ENCODE measurements at places on chromosomes 3 and 15.

DNA sequence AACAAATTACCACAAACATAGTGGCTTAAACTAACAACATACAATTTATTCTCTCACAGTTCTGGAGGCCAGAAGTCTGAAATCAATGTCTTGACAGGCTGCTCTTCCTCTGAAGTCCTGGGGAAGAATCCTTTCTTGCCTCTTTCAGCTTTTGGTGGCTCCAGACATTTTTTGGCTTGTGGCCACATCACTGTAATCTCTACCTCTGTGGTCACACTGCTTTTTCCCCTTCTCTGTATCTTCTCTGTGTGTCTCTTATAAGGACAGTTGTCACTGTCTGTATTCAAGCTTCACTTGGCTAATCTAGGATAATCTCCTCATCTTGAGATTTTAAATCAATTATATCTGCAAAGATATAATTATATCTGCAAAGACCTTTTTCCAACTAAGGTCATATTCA, 80.3 kb upstream of the ABHD2 start:
- no peak overlapping the region for H3K27ac ChIP-seq
- peaks cover 8% of the 10 kb centered on the region for H3K27me3 ChIP-seq
- no peak overlapping the region for H3K4me3 ChIP-seq
- H3K36me3 ChIP-seq = no peaks in the 10 kb centered on the region
- H3K4me1 ChIP-seq = peaks cover 4% of the 10 kb centered on the region

DNA sequence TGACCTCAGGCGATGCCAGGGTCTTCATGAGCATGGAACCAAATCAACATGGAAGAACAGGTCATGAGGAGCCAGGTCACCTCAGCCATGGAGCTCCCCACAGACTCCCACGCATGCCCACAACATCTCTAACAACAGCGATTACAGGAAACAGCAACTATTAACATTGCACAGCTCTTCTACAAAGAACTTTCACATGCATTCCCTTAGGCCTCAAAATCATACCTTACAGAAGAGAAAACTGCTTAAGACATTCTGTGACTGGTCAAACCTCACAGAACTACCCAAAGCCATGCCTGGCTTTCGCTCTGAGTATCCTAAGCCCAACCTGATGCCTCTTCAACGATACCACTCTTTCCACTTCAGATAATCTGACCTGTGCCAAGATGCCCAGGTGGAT, 117.8 kb downstream of the OXNAD1 start:
- no peaks in the 10 kb centered on the region for H3K4me1 ChIP-seq
- H3K27me3 ChIP-seq = no peaks in the 10 kb centered on the region
- no peak overlapping the region for H3K27ac ChIP-seq
- no peaks in the 10 kb centered on the region for H3K36me3 ChIP-seq
- H3K4me3 ChIP-seq = no peak overlapping the region

GRCh38 chr3:17629400-17629799, 113.0 kb downstream of the TBC1D5 start:
- DNase-seq = no peak
- no peaks in the 10 kb centered on the region for H3K36me3 ChIP-seq
- H3K4me3 ChIP-seq = no peak overlapping the region
- no peak overlapping the region for H3K27ac ChIP-seq

GRCh38 chr3:96631050-96631449, 183.3 kb upstream of the EPHA6 start:
- H3K4me3 ChIP-seq = no peak overlapping the region
- H3K27ac ChIP-seq = no peak overlapping the region
- H3K4me1 ChIP-seq = no peaks in the 10 kb centered on the region
- H3K36me3 ChIP-seq = no peaks in the 10 kb centered on the region
- no peaks in the 10 kb centered on the region for H3K27me3 ChIP-seq
- no peak for DNase-seq

DNA sequence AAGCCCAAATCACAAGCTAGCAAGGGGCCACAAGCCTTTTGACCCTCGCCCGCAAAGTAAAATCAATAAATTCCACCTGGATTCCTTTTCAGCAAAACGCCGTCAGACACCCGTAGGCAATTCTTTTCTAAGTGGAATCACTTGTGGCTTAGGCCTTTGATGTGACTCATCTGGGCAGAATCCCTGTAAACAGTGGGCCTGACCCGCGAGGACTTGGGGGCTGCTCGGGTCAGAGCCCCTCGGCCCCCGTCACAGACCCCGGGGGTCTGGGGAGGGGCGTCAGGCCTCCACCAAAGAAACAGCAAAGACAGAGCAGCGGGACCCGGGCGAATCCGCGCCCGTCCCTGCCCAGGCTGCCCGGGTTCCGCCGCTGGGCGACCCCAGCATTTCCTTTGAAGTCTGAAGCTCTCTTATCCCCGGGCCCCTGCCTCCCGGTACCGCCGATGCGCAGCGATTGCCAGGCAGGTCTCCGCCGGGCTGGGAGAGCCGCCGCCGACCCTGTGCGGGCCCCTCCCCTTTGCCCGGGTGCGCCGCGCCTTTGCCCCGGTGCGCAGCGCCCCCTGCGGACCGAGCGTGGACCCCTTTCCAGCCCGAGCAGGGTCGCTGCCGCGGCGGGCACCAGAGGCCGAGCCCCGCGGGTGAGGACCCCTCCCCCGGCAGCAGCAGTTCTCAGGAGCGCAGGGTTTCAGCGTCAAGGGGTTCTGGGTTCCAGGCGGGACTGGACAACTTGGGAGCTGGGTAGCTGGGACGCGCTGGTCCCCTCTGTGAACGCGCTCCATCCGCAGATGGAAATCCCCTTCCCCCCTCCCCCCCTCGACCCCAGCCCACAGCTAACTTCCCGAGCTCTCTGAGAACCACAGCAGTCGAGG, 178.3 kb downstream of the UACA start:
- no peak overlapping the region for H3K27ac ChIP-seq
- peaks cover 6% of the 10 kb centered on the region for H3K4me1 ChIP-seq
- peaks cover 10% of the 10 kb centered on the region for H3K27me3 ChIP-seq
- no peaks in the 10 kb centered on the region for H3K36me3 ChIP-seq
- DNase-seq = peak; percentile 94

DNA sequence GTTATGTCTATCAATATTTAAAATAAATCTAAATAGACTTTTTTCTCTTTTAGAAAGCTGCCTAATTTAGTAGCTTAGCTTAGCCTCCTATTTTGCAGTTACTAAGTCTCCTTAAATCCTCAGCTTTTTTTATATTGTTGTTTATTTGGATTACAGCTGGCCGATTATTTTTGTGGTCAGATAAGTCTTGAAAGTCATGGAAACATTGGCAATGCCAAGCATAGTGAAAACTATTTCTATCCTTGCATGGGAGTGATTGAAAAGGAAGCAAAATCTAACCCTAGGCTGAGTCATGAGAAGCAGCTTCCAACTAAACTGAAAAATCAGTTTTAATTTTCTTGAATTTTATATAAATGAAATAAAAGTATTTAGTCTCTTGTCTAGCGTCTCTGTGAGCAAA, 1063.0 kb upstream of the GBE1 start:
- no peak overlapping the region for H3K4me3 ChIP-seq
- H3K27me3 ChIP-seq = no peaks in the 10 kb centered on the region
- H3K36me3 ChIP-seq = no peaks in the 10 kb centered on the region
- no peaks in the 10 kb centered on the region for H3K4me1 ChIP-seq
- no peak for DNase-seq
- H3K27ac ChIP-seq = no peak overlapping the region

- H3K27me3 ChIP-seq = no peaks in the 10 kb centered on the region
- H3K27ac ChIP-seq = no peak overlapping the region
- no peak for DNase-seq
- no peaks in the 10 kb centered on the region for H3K4me1 ChIP-seq
Measured at GRCh38 chr3:9028134-9028533, 64.9 kb upstream of the RAD18 start.

GRCh38 chr3:113377158-113377557, 64.1 kb downstream of the CFAP44 start:
- H3K36me3 ChIP-seq = no peaks in the 10 kb centered on the region
- no peaks in the 10 kb centered on the region for H3K4me1 ChIP-seq
- H3K27ac ChIP-seq = no peak overlapping the region

GRCh38 chr3:96039632-96040031, 774.8 kb upstream of the EPHA6 start:
- H3K27ac ChIP-seq = no peak overlapping the region
- no peaks in the 10 kb centered on the region for H3K4me1 ChIP-seq
- H3K36me3 ChIP-seq = no peaks in the 10 kb centered on the region
- no peak overlapping the region for H3K4me3 ChIP-seq
- no peaks in the 10 kb centered on the region for H3K27me3 ChIP-seq

DNA sequence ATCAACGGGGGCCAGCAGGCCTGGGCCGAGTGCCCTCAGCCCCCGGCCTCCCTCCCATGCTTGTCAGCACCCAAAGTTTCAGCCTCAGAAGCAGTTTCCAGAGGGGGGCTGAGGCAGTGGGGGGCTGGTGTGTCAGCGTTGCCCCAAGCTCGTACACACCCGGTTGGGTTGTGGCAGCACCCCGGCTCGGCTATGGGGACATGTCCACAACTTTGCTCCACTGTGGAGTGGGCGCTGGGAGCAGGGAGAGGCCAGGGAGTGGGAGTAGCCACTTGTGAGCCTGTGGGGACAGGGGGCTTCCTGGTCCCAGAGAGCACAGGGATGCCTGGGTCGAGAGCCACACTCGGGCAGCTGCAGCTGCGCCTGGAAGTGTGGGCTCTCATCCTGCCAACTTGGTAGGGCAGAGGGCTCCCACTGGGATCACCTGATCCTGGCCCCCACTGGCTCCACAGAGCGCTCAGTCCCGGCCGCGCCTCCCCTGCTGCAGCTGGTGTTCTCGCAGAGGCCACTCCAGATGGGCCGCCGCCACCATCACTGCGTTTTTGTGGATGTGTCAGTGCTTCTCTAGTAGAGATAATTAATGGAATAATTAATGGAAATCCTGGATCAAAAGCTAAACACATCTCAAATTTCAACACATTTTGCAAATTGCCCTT, 75.1 kb downstream of the NR1D2 start:
- no peak overlapping the region for H3K27ac ChIP-seq
- no peaks in the 10 kb centered on the region for H3K36me3 ChIP-seq
- no peaks in the 10 kb centered on the region for H3K4me1 ChIP-seq
- H3K27me3 ChIP-seq = no peaks in the 10 kb centered on the region

- H3K27ac ChIP-seq = no peak overlapping the region
- peaks cover 8% of the 10 kb centered on the region for H3K36me3 ChIP-seq
- no peaks in the 10 kb centered on the region for H3K27me3 ChIP-seq
- H3K4me1 ChIP-seq = no peaks in the 10 kb centered on the region
- no peak for DNase-seq
Measured at GRCh38 chr3:37562876-37563275, 298.8 kb upstream of the CTDSPL start.

GRCh38 chr3:2623436-2623835, 486.7 kb downstream of the IL5RA start:
- H3K36me3 ChIP-seq = no peaks in the 10 kb centered on the region
- no peak for DNase-seq
- H3K27me3 ChIP-seq = no peaks in the 10 kb centered on the region
- no peak overlapping the region for H3K4me3 ChIP-seq
- no peaks in the 10 kb centered on the region for H3K4me1 ChIP-seq

GRCh38 chr15:90481023-90481422, 48.7 kb upstream of the CRTC3 start:
- no peaks in the 10 kb centered on the region for H3K4me1 ChIP-seq
- DNase-seq = no peak
- peaks cover 95% of the 10 kb centered on the region for H3K36me3 ChIP-seq
- no peak overlapping the region for H3K4me3 ChIP-seq
- no peak overlapping the region for H3K27ac ChIP-seq
- H3K27me3 ChIP-seq = no peaks in the 10 kb centered on the region

GRCh38 chr3:56303487-56303886, 164.8 kb downstream of the ERC2 start:
- H3K36me3 ChIP-seq = no peaks in the 10 kb centered on the region
- H3K4me3 ChIP-seq = no peak overlapping the region
- no peaks in the 10 kb centered on the region for H3K4me1 ChIP-seq
- DNase-seq = peak; percentile 89
- H3K27ac ChIP-seq = no peak overlapping the region
- no peaks in the 10 kb centered on the region for H3K27me3 ChIP-seq

- no peaks in the 10 kb centered on the region for H3K27me3 ChIP-seq
- no peak for DNase-seq
- peak overlapping the region; percentile 72 for H3K27ac ChIP-seq
- H3K4me3 ChIP-seq = no peak overlapping the region
- no peaks in the 10 kb centered on the region for H3K36me3 ChIP-seq
Measured at GRCh38 chr3:55854494-55854893, 367.4 kb upstream of the WNT5A start.

DNA sequence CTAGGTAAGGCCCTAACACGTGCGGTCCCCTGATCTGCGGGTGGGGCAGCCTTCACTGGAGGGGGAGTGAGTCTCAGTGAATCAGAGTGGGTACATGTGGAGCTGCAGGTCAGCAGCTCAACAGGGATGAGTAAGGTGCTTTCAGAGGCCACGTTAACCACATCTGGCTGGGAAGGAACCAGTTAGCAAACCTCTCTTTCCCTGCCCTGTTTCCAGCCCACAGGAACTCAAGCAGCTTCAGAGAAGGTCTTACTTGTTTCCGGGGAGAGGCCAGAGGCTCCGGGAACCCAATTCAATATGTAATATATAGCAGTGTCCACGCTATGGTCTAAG, 175.3 kb downstream of the XXYLT1 start:
- H3K4me1 ChIP-seq = peaks cover 3% of the 10 kb centered on the region
- no peaks in the 10 kb centered on the region for H3K27me3 ChIP-seq
- no peaks in the 10 kb centered on the region for H3K36me3 ChIP-seq
- no peak for DNase-seq
- H3K4me3 ChIP-seq = no peak overlapping the region

DNA sequence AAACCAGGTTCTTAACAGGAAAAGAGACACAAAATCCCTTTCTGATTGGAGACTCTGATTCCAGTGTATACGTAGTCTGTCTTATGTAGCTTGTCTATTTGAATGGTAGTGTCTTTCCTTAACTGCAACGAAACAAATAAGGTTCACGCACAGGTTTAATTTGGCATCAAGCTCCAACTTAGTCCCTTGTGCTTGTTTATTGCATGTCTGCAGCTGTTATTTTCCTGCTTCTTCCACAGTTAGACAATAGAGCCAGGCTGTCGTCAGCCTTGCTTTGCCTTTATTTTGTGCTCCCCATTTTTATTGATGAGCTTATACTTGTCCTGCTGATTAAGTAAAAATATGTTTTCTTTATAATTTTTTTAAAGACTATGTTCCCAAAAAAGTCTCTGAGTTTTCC, 152.7 kb upstream of the CDIN1 start:
- no peak overlapping the region for H3K27ac ChIP-seq
- H3K4me1 ChIP-seq = no peaks in the 10 kb centered on the region
- H3K4me3 ChIP-seq = no peak overlapping the region
- no peaks in the 10 kb centered on the region for H3K27me3 ChIP-seq
- H3K36me3 ChIP-seq = no peaks in the 10 kb centered on the region

Data from endodermal cell (in vitro differentiated cells).